ENCODE measurements at places on chromosomes 16 and 17.

GRCh38 chr16:9345046-9345445 lies 253.6 kb downstream of the HAPSTR1 start:
- DNase-seq = peak; percentile 45

GRCh38 chr17:42270170-42270535 lies 6.0 kb downstream of the STAT5B start:
- DNase-seq = no peak

DNA sequence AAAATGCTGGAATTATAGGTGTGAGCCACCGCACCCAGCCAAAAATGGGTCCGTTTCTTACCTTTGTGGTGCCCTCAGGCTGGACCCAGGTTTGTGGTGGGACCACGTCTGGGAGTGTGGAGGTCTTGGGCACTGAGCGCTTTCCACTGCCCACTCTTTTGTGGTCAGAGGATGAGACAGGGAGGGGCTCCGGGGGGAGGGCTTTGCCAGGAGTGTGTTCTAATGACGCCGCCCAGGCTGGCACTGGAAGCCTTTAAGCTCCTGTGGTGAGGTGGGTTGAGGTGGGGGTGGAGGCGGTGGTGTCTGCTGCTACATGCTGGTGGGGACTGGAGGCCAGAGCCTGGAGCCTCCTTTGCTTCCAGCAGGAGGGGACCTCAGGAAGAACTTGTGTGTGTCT lies 12.8 kb upstream of the ADCY7 start:
- no peak for DNase-seq

- peak; percentile 64 for DNase-seq
Observed at GRCh38 chr17:78176548-78177025, 8.2 kb downstream of the SYNGR2 start.

DNA sequence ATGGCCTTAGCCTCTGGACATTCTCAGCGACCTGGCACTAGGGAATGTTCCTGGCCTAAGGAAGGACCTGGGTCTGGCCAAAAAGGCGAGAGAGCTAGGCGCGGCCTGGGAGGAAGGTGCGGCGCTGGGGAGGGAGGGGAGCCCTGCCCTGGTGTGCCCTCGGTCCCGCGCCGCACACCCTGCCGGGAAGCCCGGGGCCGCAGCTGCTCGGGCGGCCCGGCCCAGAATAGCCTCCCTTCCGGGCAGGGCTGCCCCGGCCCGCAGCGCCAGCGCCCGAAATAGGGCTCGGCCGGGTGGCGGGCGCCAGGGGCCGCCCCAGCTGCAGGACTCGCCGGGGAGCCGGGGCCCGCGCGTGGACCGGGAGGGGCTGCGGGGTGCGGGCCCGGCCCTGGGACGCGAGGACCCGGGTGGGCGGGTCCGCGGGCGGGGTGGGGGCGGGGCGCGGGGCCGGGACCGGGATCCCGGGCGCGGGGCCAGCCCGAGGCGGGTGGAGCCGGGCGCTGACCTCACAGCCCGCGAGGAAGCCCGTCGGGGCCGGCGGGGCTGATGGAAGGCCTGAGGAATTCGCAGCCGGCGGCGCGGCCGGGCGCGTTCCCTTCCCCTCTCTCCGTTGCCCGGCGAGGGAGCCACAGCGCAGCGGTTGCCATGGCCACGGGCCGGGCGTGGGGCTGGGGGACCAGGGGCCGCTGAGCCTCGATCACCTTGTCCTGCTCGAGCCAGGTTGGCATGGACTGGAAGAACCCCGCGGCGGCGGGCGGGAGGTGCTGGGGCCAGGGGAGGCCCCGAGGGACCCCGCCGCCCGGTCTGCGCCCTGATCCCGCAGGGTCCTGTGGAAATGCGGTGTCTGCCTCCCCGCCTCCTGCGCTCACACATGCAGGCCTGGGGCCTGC lies 18.1 kb downstream of the SOCS3 start:
- DNase-seq = no peak
